ENCODE measurements at places on chromosomes 12 and 14.

GRCh38 chr14:57970175-57970574 lies 104.3 kb upstream of the SLC35F4 start:
- no peak for DNase-seq

DNA sequence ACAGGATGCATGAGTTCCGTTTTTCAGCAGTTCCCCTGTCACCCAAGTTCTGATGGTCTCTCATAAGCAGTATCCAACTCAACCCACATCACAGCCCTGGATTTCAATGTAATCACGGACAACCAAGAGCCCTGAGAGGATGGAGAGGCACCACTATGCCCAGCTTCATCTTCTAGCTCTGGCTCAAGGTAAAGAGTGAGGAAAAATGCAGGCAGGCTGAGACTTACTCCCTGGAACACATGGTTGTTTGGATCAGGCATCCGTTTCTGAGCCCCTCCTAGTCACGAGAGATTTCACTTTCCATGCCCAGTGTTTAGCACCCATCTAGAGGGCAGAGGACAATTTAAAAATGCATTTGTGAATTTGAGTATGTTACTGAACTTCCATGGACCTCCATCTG lies 45.0 kb downstream of the ANO2 start:
- DNase-seq: no peak

- no peak for DNase-seq
These were observed 91.0 kb upstream of the SFSWAP start for GRCh38 chr12:131619736-131620506.

GRCh38 chr14:74735125-74735524 lies 22.2 kb downstream of the FCF1 start:
- DNase-seq: no peak

DNA sequence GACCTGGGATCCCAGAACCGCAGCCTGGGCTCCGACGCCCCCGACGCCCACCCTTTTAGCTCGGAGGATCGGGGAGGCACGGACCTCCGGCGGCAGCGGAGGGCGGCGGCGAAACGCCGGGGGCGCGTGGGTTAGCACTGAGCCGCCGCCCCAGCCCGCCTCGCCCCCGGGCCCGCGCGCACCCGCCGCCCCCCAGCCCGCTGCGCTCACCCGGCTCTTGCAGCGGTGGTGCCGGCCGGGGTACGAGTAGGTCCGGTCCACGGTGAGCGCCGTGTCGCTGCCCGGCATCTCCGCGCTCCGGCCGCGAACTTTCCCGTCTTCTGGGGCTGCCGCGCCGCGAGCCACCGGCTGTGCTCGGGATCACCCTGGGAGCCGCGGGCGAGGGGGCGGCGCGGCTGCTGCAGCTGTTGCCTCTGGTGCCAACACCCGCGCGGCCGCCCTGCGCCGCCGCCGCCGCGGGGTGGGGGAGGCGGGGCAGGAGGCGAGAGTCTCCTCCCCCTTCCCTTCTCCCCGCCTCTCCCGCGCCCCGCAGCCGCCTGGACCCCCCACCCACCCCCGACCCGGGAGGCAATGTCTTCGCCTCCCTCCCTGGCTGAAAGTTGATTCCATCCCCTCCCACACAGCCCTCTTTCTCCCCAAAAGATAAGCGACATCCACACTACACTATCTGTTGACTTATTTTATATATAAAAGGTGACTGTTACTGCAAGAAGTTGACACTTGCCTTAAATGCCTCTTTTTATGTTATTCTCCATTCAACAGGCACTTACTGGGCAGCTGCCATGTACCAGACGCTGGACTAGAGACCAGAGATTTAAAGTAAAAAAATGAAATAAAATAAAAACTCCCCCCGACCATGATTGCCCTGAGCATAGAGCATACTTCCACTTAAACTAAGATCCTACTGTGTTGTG lies at the start of gene TMCC3:
TMCC3 (minus strand) TSS at position 415 of the 914 bp plus-strand sequence; CDS start at position 288, 127 bp downstream.
- DNase-seq: peak; percentile 47

DNA sequence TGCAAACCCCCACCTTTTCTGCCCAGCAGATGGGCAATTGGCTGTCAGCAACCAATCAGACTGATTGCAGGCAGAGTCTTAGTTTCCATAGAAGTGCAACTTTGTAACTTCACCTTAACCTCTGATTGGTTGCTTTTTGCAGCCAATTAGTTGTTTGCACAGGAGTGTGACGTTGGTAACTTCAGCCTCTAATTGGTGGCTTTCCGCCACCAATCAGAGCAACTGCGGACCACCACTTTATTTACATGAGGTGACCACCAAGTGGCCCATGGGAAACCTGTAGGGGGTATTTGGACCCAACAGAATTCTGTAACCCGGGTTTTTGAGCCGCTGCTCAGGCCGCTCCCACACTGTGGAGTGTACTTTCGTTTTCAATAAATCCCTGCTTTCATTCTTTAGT lies 32.3 kb downstream of the CDKN1B start:
- DNase-seq: no peak

GRCh38 chr12:46830731-46831334 lies 5.0 kb upstream of the SLC38A4 start:
- no peak for DNase-seq

GRCh38 chr14:85987292-85987691 lies 457.3 kb downstream of the FLRT2 start:
- peak; percentile 22 for DNase-seq

- DNase-seq: no peak
These were observed 29.4 kb downstream of the RPGRIP1 start for GRCh38 chr14:21309238-21309636.

- DNase-seq: no peak
These were observed 114.3 kb upstream of the CAND1 start for GRCh38 chr12:67154901-67155300.

GRCh38 chr14:75158843-75159614 lies 17.4 kb downstream of the TMED10 start:
- DNase-seq: no peak

- no peak for DNase-seq
These were observed 12.5 kb downstream of the XRCC3 start for GRCh38 chr14:103702497-103703432.

DNA sequence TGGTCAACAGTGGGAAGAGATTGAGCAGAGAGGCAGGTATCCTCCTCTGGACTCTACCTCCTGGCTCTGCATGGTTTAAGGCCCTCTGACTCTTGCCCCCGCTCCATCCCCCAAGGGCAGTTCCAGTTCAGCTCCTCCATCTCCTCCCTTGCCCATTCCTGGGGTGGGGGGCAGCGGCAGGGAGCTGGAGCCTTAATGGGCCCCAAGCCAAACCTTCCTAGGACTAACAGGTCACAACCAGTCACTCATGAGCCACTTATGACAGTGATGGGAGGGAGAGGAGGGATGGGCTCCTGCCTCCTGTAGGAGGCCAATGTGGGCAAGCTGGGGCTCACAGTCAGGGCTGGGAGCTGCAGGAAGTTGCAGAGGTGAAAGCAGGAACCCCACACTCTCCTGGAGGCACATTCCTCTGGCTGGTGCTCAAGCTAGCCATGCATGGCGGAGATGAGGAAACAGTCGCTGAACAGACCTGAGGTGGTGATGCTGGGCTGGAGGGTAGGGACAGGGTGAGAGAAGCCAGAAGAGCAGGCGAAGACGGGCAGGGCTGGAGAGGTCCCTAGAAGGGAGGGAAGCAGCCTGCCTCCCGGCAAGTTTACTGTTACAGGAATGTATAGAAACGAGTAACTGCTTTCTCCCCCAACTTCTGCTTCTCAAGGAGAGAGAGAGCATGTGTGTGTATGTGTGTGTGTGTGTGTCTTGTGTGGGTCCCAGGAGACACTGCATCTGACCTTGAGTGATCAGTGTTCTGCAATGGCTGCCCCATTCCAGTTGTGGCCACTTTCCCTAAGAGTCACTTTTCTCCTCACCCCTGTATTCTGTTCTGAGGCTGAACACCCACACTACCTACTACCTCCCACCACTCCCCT lies 5.0 kb upstream of the RAPGEF3 start:
- DNase-seq: no peak

DNA sequence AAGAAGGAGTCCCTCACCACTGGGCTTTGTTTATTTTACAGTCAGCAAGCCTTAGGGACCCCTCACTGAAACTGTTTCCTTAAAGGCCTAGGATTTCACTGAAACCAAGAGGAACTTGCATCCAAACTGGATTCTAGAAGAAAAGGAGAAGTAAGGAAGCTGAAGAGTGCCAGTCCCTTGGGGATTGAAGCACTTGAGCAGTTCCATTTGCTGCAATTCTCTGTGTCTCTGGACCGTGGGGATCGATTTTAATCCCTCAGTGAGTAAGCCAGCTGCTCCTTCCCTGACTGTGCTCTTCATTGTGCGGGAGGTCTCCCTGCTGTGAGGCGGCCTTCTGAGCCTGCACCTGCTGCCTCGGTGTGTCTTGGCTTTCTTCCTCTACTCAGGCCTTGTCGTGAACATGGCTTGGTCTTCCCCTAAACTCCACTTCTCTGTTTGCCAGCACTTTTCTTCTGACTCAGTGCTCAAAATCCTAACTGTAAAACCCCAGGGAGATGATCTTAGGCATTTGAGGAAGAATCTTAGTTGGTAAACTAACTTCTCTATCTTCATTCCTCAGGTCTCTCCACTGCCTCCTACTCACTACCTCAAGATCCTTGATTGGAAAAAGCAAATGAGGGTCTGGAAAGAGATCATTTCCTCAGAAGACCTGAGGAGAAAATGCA lies 132.6 kb downstream of the SLC38A6 start:
- DNase-seq: peak; percentile 81

DNA sequence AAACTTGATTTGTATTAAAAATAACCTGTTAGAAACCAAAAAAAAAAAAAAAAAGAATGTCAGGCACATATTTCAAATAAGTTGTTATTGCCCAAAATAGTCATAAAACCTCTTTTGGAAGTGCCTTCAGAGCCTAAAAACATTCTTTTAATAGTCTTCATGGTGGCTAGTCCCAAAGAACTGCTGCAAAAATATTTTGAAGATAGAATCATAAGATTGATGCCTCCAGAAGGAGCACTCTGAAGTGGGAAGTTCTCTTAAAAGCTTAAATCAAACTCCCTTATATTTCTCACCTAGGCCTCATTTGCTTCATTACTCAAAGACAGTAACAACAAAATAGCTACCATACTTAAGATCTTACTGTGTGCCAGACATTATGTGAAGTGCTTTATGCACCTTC lies 27.2 kb upstream of the NT5DC3 start:
- DNase-seq: no peak

GRCh38 chr12:8996682-8997405 lies 7.5 kb downstream of the KLRG1 start:
- no peak for DNase-seq

- no peak for DNase-seq
These were observed 293.2 kb upstream of the CRY1 start for GRCh38 chr12:107386569-107386968.

DNA sequence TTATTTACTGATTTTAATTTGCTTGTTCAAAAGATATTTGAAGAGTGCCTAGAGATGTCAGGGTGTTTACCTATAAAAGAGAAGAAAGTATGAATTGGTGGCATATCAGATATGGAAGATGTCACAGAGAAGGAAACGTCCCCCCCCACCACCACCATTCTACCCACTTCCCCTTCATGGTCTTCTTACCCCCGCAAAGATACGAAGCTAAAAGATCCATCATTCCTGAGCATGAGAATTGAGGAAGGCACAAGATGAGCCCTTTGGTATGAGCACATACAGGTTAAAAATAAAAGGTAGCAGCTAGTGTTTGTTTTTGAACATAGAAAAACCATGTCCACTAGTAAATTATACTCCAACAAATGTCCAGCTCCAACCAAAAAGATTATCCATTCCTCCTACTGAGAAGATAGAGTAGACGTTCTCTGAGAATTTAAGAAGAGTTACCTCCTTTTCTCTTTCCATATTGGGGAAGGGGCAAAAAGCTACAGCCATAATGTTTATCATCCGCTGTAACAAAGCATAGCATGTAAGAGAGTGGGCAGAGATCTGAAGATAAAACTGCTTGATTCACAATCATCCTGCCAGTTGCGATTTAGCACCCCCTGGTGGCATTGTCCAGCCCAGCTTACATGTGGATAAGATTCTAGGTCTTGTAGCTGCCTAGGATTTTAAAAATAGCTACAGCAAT lies 29.1 kb downstream of the NFYB start:
- peak; percentile 87 for DNase-seq

DNA sequence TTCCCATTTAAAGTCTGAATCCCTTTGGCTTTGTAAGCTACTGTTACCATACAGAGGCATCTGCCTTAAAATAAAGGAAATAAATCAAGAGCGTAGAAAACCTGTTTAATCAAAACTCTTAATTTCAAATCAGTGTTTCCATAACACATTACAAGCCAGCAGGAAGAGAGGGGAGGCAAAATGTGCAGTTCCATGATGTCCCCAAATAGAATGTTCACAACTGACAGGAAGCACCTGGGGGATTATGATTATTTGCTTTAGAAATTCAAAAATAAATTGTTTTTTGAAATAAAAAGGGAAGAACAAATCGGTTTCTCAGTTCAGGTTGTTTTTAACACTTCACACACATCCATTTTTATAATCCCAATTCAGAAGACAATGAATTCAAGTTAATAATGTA lies 21.4 kb downstream of the SOCS2 start:
- DNase-seq: no peak

All from A673 (cell line).